ENCODE measurements at places on chromosomes 4 and X.

DNA sequence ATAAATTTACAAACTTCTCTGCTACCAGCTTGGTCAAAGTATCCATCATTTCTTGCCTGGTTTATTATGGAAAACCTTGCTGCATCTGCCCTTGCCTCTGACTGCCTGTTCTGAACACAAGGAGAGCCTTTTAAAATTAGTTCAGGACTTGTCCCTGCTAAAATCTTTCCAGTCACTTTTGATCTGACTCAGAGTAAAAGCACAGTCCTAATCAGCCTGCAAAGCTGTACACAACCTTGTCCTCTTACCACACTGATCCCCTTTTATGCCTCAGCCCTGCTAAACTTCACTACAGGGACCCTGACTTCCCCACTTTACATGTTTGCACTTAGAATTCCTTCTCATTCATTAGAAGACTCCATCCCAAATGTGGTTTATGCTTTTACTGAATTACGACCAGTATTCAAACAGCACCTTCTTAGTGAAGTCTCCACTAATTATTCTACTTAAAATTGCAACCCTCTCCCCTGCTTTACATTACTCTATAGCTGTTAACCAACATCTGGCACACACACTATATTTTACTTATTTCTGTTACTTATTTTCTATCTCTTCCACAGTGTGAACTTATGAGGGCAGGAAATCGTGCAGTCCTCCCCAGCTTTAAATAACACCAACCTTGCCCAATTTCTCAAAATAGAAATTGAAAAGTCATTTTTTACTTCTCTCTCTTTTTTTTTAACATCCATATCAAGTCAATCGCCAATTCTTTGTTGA is 6.3 kb downstream of the GABRA4 start:
- DNase-seq: no peak

DNA sequence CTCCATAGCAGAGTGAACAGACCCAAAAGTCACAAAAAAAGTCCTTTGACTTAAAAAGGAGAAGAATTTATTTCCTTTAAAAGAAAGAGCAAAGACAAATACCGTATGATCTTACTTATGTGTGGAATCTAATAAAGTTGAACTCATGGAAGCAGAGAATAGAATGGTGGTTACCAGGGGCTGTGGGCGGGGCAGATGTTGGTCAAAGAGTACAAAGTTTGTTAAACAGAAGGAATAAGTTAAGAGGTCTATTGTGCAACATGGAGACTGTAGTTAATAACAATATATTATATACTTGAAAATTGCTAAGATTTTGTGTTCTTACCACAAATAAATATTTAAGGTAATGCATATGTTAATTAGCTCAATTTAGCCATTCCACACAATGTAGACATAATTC is 173.3 kb upstream of the S100G start:
- DNase-seq: no peak

DNA sequence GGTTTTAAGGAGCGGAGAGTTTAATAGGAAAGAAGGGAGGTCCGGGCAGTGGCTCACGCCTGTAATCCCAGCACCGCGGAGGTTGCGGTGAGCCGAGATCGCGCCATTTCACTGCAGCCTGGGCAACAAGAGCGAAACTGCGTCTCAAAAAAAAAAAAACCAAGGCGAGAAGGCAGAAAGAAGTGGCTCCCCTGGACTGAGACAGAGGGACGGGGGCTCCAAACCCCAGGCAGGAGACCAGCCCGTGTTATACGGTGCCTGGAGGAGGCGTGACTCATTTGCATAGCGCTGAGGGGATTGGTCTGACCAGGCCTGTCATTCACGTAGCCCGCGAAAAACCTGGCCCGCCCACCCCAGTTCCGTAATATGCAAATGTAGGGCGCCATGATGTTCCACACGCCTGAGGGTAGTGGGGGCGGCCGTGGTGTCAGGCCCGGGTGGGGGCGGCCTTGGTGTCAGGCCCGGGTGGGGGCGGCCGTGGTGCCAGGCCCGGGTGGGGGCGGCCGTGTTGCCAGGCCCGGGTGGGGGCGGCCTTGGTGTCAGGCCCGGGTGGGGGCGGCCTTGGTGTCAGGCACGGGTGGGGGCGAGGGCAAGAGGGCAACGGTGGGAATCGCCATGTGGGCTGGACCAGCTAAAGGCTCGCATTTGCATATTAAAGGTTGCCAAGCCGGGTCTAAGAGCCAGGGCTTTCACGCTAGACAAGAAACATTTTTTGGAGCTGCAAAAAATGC is 2.1 kb downstream of the PLCXD1 start:
- peak; percentile 93 for DNase-seq

DNA sequence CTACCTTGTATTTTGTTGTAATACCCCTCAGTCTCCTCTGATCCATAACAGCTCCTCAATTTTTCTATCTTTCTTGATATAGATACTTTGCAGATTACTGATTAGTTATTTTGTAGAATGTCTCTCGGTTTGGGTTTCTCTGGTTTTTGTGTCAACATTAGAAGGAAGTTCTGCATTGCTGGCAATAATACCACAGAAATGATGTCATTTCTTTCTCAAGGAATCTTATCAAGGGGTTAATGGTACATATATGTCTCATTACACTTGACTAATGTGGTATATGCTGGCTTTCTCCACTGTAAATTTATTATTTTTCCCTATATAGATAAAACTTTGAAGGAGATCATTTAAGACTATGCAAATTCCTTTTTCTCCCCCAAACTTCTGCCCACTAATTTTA is 183.6 kb upstream of the DKK2 start:
- no peak for DNase-seq

DNA sequence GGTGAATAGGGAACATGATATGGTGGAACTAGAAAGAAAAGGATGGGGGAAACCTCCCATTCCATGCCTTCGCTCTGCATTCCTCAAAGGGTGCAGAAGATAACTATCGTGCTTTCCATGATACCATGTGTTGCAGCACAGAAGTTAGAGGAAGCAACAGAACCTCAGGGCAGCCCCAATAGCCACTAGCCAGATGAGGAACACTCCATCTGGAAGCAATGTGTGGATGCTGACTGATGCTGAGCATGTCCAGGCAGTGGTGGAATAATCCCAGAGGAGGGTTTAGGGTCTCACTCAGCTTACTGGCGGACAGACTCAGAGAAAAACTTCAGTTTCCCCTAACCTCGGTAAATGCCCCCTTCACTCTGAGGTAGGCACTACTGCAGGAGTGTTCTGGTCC is 7.5 kb downstream of the SMIM10 start:
- no peak for DNase-seq

DNA sequence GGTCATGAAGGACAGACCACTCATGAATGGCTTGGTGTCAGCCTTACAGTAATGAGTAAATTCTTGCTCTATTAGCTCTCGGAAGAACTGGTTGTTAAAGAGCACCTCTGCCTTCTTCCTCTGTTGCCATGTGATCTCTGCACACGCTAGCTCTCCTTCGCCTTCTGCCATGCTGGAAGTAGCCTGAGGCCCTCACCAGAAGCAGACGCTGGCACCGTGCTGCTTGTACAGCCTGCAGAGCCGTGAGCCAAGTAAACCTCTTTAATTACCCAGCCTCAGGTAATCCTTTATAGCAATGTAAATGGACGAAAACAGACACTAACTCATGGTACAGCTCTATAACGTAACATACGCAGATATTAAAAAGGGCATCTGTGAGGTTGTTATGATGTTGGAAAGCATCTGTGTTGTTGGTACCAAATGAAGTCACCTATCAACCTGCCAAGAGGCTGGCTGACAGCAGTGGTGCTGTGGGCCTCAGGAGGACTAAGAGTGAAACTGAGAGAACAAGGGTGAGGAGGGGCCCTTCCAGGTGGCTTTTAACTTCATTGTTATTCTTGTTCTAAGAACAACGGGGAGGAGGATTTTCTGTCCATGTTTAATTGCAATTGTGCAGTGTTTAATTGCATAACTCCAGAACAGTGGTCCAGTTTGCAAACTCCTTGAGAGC is 69.2 kb downstream of the CRMP1 start:
- DNase-seq: no peak

DNA sequence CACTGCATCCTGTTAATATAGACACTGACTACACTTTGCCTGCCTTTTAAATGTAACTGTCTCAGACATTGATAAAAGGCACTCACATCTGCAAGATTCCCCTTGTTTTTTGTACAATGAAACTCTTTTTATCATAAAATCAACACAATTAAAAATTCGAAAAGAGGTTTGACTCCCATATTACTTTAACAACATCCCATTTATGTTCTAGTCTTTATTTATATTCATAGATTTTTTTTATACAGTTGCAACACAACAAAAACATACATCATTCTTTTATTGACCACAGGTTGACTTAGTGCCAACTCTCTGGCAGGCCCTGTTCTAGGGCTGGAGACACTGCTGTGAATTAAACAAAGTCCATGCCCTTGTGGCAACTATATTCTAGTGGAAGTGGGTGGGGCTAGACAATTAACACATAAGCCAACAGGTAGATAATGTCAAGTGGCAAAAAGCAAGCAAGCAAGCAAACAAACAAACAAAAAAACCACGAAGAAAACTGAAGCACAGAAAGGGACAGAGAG is 36.8 kb downstream of the ANK2 start:
- DNase-seq: no peak

- DNase-seq: no peak
These were observed 144.7 kb upstream of the SMIM10 start for GRCh38 chrX:134846042-134846441.

GRCh38 chrX:129777218-129778030 is 2.3 kb upstream of the SASH3 start:
- peak; percentile 90 for DNase-seq

GRCh38 chr4:92265021-92265420 is 38.7 kb upstream of the GRID2 start:
- DNase-seq: no peak

DNA sequence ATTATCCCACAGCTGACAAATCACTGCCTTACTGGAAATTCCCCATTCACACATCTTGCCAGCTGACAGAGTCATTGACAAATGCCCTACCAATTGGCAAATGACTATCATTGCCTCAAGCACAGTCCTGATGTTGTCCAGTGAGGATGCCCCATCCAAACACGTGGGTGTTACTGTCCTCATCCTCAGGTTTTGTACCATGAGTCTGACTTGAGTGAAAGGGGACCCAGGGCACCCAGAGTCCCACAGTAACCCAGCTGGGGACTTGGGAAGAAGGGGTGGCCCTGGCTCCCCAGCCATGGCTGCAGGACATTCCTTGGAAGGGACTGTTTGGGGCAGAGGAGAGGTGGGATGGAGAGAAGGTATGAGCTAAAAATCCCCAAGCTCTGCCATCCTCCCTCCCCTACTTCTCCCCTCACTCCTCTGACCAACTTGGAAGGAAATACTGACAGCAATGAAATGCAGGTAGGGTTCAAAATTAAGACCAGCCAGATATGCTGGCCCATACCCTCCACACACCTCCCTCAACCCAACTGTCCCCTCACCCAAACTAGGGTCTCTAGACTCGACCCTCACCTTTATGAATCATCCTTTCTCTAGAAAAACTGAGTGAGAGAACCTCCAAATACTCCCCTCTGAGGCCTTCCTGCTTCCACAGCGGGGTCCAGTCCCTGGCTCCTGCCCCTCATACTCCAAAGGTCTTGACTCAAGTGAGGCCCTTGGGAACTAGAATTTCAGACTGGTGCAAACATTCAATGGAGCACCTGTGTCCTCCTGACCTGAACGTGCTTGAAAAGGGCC is 5.1 kb downstream of the TIMP1 start:
- no peak for DNase-seq

- no peak for DNase-seq
These were observed 61.5 kb upstream of the HHIP start for GRCh38 chr4:144584428-144584827.

DNA sequence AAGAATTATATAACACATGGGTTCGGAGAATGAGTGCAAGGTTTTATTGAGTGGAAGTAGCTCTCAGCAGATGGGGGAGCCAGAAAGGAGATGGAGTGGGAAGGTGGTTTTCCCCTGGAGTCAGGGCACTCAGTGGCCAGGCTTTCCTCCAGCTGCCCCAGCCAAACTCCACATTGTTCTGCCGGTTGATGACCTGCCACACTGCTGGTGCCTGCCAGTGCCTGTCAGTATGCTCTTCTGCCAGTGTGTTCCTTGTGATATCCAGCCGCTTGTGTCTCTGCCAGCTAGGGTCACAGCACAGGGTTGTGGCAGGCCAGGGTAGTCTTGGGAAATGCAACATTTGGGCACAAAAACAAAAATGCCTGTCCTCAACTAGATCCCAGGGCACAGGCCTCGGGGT is 604.8 kb upstream of the TECRL start:
- no peak for DNase-seq

- DNase-seq: no peak
These were observed 897.8 kb downstream of the CENPC start for GRCh38 chr4:66647476-66647875.

DNA sequence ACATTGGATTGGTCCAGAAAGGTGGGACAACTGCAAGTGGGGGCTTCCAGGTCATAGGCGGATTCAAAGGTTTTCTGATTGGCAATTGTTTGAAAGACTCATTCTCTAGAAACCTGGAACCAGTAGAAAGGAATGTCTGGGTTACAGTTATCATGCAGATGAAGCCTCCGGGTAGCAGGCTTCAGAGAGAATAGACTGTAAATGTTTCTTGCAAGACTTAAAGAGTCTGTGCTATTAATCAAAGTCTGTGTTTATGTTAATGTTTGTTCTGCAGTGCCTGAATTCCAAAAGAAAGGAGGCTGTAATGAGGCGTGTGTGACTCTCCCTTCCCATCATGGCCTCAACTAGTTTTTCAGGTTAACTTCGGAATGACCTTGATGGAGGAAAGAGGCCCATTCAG is 43.9 kb upstream of the GC start:
- DNase-seq: no peak

DNA sequence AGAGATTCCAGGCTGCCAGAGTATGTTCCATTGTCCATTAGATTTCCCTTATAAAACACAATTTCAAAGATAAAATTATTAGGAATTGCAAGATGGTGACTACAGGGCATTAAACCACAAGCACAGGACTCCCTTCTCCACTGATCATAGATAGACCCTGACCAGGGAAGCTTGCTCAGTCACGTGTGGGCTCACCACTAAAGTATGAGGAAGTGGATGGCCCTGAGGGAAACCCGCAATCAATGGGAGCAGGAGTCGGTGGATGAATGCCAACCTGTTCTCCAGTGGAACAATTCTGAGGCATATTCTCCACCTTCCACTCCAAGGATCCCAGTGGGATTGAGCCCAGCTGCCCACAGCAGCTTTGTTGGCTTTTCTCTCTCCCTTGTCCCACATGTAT is 515.7 kb downstream of the BCOR start:
- DNase-seq: no peak

DNA sequence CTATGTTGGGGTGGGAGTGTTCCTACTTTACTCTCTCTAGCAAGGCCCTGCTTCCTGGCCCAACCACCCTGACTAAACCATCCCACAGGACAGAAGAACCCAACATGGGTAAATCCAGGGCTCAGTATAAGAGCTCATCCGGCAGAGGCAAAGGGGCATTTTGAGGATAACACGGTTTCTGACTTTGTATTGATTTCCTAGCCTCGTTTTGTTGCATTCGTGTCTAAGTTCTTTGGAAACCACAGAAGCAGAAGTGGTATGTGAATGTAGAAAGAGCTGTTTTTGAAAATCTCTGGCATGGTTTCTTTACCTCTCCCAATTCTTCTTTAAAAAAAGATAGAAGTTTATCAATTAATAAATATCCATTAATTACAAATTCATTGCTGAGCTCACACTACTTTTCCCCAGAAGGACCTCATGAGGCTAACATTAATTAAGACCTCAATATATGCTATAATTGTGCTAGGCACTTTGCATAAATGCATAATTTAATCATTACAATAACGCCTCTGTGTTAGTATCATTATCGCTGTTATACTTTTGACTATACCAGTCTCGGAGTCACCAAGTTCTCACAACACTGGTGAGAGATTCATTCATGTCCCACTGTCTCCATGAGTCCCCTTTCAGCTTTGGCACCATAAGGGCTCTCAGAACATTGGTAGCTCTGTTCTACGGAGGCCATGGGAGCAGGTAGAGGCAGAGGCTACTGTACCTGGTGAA is 5.8 kb upstream of the CLNK start:
- no peak for DNase-seq
